ENCODE measurements at places on chromosomes 12 and 14.
A peak's percentile ranks its signal among the peaks of the same experiment; 100 is the strongest.

DNA sequence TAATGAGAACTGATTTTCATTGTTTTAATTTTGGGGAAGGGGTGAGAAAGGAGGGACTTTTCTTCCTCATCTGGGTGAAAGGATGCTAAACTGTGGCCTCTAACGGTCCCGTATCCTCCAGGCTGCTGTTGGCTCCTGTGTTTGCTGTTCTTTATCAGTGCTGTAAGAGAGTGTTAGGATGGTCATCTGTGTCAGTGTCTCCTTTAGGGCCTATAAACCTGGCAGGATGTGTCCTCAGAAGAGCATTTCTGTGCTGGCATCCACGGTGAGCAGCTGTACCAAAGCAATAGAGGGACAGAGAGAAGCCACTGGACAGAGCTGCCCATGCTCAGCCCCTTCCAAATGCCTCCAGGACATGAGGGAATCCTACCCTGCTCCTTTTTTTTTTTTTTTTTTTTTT, 253.1 kb downstream of the ZFP36L1 start:
- DNase-seq: no peak

DNA sequence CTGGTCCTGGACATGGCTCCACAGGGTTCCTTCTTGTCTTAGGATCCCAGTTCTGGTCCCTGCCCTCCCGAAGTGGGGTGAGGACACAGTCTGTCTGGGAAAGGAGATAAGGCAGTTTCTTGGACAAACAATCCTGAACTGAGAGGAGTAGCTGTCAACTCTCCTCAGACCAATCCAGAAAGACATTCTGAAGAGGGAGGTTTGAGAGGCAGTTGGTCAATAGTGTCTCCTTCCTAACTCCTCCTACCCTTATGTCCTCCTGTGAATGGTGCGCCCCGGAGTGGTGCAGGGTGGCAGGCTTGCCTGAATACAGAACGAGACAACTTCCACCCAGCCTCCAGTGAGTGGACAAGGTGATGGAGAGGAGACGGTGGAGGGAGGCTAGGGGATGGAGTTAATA, 15.4 kb upstream of the ASIC1 start:
- no peak for DNase-seq

GRCh38 chr14:20412411-20412810, 890 bp downstream of the TEP1 start:
- no peak for DNase-seq

- no peak for DNase-seq
These were observed 50.9 kb downstream of the RIN3 start for GRCh38 chr14:92564344-92565039.

DNA sequence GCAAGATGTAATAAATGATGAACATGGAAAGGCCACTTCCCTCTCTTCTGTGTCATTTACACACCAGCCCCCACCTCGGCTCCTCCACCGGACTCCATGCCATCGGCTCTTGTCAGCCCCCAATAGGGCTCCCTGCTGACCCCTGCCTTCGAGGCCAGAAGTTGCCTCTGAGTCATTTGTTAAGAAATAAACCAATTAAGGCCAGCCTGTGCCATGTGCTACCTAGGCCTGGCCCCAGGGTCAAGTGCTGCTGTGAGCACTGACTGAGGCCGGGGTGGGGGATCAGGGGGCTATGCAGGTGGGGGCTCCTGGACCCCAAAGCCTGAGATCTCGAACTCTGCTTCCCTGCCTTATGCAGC, 53.2 kb downstream of the TESC start:
- no peak for DNase-seq

DNA sequence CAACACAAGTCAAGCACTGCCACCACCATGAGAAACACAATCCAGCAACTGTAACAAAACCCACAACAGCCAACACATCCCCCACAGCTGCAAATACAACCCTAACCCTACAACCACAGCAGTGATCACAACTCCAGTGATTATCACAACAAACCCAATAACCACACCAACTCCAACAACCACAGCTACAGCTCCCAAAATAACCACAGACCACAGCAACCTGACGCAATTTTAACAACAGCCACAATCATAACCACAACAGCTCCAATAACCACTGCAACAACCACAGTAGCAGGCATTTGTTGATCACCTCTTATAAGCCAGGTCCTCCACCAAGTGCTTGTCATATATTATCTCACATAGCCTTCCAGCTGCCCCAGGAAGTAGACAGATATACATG, 42.2 kb upstream of the FAM181A start:
- DNase-seq: no peak

GRCh38 chr14:46404865-46405811, 246.4 kb downstream of the RPL10L start:
- DNase-seq: no peak

DNA sequence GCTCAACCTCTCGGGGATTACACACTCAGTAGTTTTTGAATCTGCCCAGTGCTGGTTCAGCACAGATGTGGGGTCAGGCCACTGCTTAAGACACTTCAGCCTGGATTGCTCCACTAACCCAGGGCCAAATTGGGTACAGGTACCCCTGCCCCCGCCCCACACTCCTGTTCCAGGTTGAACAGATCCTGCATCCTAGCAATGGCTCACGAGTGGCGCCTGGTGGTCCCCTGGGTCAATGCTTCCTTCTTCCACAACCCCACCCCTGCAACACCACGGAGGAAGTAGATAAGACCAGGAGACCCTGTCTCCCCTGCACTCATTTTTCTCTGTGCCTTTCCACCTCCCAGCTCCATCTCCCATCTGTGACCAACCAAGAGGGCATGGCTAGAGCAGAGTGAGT, 108.4 kb downstream of the ESRRB start:
- DNase-seq: no peak

DNA sequence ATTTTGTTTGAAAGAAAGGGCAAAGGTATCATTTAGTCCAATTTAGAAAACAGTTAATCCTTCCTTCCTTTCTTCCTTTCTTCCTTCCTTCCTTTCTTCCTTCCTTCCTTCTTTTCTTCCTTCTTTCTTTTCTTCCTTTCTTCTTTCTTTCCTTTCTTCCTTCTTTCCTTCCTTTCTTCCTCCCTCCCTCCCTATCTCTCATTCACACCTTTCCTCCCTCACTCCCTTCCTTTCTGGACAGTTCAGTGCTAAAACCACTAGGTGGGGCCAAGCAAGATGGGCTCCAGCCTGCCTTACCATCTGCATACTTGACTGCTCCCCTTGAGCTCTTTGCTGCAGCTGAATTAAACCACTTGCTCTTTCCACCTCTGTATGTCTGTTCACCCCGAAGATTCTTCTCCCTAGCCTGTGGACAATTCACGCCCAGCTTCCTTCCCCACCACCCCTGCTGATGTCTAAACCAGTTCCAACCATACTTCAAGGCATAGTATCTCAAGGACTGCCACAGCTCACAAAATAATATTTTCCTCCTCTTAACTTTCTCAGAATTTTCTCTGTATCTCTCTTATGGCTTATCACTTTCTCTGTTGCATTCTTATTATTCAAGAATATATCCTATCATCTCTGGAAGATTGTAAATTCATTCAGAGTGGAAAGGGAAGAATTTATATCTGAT, 78.0 kb downstream of the DBX2 start:
- DNase-seq: no peak

GRCh38 chr14:91369628-91370445, 47.8 kb downstream of the CCDC88C start:
- no peak for DNase-seq

DNA sequence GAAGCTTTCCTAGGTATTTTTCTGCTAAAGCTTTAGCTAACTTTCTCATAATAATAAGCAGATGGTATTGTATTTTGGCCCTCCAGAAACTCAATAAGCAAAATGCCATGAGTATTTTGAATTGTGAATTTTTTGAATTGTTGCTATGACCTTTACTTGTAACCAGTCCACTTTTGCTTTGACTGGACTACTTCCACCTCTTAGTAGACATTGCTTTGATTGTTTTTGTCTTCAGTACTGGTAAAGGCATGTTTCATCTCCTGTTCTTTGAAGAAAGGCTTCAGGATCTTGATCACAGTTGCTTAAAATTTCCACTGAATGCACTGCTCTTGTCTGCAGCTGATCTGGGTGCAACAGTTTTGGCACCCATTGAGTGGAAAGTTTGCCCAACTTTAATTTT, 102.3 kb downstream of the TRMT5 start:
- DNase-seq: peak; percentile 82

DNA sequence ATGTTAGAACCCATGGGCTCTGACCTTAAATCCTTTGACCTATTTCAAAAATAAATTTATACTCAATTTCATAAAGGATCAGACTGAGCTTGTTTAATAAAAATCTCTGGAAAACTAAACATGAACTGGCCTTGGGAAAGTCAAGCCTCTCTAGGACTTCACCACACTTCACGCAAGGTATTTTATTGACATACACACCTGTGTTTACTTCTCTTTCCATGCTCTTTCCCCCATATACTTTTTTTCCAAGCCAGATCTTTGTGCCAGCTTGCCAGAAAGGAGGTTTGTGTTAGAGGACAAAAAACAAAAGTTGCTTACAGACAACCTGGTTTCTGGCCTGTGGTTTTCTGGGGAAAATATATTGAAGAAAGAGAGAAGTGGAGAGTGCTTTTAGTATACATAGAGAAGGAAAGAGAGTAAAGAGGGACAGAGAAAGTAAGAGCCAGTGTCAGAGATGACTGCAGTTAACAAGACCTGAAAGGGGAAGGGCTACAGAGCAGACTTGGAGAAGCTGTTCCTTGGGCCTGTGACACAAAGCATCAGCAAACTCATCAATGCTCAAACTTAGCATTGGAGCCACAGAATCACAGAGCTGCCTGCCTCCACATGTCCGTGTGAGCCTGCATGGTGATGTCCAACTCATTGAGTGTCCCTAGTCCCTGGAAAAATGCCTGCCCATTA, 77.3 kb upstream of the TMTC2 start:
- DNase-seq: no peak

- DNase-seq: no peak
These were observed 18.0 kb downstream of the SYNJ2BP start for GRCh38 chr14:70398706-70399431.

DNA sequence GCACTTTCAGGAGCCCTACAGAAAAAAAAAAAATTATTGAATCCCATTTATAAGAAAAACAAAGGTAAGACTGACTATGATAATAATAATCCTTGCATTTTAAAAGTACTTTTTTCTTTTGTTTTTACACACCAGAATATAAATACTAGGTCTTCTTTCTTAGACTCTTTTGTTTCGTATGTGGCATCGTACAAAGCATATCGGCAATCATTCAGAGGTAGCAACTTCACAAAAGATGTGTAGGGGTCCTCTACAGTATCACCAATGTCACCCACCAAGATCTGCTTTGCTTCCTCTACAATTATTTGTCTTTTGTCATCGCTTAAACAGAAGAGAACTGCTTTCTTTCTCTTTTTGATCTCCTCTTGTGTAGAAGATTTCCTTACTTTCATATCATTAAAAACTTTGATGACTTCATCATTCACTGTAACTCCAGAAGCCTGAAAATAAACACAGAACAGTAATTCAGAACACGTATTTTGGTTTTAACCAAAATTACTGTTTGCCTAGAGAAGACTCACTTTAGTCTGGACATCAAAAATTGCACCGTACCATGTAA, 1.2 kb downstream of the CFL2 start:
- DNase-seq: no peak

- DNase-seq: no peak
These were observed 286.7 kb upstream of the GRIP1 start for GRCh38 chr12:66965621-66966020.

GRCh38 chr12:118912697-118913270, 68.6 kb upstream of the SRRM4 start:
- DNase-seq: no peak

- DNase-seq: no peak
These were observed 89.8 kb downstream of the B4GALNT3 start for GRCh38 chr12:549476-550082.

DNA sequence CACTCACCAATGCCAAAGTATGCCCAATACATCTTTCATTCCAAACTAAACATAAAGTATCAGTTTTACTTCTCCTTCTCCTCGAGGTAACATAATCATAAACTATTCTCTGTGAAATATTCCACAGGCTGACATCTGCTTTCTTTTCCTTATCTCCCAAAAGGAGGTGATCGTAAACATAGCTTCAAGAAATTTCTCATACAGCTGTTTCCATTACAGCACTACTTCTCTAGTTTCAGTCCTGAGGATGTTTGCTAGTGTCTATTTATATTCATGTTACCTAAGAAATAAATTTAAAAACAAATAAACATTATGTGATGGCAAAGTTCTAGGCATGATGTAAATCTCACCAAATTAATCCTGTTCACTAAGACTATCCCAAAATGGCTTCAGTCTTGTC, 90.1 kb upstream of the CPSF6 start:
- DNase-seq: no peak

GRCh38 chr12:132116709-132117557, 27.2 kb downstream of the DDX51 start:
- DNase-seq: no peak

DNA sequence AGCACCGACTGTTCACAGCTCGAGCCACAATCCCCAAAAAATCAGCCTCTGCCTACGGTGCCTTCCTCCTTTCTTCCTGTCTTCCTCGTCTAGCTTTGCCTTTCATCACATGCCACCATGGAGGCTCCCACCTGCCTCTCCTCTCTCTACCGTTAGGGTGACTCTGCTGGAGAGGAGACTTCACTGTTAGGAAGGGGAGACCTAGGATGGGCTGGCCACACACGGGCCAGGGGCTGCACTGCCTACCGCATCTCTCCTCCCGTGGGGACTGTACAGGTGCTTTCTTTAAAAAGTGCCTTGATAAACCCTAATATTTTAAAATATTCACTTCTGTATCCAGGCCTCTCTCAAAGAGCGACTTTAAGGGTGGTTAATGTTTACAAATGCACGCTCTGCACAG, 1104.7 kb downstream of the BCL11B start:
- no peak for DNase-seq

- no peak for DNase-seq
These were observed 52.9 kb downstream of the EID3 start for GRCh38 chr12:104356231-104357115.

GRCh38 chr12:125852116-125852515, 786.9 kb downstream of the AACS start:
- no peak for DNase-seq

GRCh38 chr14:86015941-86016340, 486.0 kb downstream of the FLRT2 start:
- DNase-seq: no peak

DNA sequence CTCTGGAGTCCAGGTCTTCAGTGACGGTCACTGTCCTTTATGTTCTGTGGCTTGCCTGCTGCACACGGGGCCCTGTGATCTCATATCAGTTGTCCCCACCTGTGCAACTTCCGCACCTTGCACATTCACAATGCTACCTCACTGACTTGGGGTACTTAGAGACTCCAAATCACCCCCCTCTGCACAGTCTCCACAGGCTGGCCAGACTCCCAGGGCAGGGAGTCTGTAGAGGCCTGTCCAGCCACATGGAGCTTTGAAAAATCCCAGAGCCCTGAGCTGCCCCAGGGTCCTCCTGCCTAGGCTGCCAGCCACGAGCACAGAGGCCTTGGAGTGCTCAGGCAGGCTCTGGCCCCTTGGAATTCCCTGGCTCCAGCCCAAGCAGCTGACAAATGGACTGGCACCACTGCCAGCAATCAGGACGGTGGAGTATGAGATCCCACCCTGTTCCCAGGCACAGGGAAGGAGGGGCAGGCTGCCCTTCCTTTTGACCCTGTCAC, 26.4 kb downstream of the CMKLR1 start:
- no peak for DNase-seq
